ENCODE measurements at places on chromosomes 12 and 14.

DNA sequence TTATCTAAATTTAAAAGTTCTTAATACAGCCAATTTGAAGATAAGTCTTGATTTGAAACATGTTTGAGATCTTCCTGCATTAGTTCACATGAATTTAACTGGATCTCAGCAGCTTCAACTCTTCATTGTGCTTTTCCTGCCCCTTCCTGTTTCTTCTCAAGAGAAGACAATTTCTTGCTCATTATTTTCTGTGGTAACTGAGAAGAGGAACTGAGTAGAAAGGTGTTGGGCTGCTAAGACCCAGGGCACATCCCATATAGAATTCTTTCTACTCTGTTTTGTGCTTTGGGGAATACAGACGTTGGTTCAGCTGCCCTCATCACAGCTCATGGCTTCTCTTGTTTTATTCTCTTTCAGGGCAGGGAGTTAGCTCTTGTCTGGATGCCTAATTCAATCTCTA, 110.2 kb downstream of the SNAPC1 start:
- no peak for DNase-seq

DNA sequence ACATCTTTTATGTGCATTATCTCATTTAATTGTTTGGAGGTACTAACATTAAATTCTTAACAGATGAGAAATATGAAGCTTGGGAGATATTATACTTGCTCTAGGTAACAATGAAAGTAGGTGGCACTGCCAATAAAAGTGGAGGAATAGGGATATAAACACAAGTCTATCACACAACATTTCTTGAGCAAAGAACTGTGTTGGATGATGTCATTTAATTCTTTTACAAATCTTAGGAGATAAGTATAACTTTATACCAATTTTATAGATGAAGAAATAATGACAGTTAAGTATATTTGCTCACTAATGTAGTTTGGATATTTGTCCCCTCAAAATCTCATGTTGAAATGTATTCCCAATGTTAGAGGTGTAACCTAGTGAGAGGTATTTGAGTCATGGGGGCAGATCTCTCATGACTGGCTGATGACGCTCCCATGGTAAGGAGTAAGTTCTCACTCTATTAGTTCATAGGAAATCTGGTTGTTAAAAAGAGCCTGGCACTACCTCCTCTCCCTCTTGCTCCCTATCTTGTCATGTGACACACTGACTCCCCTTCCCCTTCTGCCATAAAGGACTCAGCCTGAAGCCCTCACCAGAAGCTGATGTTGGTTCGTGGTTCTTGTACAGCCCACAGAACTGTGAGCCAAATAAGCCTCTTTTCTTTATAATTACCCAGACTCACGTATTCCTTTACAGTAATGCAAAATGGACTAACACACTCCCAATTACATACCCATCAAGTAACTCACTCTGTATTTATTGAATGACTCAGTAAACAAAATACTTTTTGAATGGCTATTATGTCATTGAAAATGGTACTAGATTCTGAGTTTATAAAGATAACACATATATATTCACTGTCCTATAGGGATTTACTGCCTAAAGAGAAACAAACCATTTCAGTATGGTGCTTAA, 146.8 kb upstream of the KITLG start:
- DNase-seq = no peak

- DNase-seq = no peak
Measured at GRCh38 chr12:25449007-25449406, 104.1 kb downstream of the LMNTD1 start.

DNA sequence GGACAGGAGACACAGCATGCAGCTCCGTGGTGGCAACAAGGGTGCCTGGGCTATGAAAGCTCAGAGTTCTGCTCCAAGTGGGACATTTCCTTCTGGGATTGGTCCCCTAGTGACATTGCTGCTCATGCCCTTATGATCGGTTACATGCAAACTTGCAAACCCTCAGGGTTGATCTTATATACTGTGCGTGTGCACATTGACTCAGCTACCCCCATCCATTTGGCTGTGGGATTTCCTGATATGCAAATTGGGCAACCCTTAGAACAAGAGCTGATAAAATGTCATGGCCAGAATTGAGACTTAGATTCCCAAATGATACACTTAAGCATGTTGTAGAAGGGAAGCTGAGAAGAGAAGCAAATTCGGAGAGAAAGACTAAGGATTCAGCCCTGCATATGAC, 72.8 kb upstream of the BDKRB2 start:
- no peak for DNase-seq

GRCh38 chr12:82841487-82841904, 154.8 kb downstream of the TMTC2 start:
- no peak for DNase-seq

DNA sequence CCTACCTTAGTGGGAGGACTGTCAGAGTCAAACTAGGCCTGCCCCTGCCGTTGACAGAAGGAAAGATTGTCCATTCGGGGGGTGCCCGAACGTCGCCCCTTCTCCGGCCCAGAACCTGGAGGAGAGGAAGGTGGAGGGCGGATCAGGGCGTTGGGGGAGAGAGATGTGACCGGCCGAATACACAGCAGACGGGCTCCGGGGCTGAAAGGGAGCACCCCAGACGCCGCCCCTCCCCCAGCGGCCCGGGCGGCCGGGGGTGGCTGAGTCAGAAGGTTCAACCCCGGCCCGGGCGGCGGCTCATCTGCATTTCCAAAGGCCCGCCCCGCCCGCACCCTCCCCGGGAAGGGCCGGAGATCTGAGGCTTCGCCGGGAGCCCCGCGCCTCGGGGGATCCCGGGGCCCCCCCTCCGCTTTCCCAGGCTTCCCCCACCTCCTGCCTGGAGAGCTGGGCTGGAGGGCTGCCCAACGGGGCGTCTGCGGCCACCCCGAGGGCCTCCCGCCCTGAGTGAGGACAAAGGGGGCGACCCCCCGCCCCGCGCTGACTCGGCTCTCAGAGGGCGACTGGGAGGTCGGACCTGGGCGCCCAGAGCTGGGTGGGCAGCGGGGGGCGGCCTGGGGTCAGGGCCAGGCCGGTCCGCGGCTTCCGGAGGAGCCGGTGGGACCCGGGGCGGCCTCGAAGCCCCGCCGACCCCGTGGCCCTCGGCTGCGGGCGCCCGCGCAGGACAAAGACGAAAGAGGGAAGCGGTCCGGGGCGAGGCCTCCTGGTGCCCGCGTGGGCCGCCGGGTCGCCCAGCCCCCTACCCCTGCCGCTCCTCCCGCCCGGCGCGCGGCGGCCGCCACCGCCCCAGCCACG, 3.7 kb upstream of the SETD1B start:
- peak; percentile 94 for DNase-seq

GRCh38 chr14:23638414-23639047, 2.4 kb downstream of the DHRS2 start:
- no peak for DNase-seq

GRCh38 chr14:87349921-87350320, 643.1 kb downstream of the GALC start:
- no peak for DNase-seq

DNA sequence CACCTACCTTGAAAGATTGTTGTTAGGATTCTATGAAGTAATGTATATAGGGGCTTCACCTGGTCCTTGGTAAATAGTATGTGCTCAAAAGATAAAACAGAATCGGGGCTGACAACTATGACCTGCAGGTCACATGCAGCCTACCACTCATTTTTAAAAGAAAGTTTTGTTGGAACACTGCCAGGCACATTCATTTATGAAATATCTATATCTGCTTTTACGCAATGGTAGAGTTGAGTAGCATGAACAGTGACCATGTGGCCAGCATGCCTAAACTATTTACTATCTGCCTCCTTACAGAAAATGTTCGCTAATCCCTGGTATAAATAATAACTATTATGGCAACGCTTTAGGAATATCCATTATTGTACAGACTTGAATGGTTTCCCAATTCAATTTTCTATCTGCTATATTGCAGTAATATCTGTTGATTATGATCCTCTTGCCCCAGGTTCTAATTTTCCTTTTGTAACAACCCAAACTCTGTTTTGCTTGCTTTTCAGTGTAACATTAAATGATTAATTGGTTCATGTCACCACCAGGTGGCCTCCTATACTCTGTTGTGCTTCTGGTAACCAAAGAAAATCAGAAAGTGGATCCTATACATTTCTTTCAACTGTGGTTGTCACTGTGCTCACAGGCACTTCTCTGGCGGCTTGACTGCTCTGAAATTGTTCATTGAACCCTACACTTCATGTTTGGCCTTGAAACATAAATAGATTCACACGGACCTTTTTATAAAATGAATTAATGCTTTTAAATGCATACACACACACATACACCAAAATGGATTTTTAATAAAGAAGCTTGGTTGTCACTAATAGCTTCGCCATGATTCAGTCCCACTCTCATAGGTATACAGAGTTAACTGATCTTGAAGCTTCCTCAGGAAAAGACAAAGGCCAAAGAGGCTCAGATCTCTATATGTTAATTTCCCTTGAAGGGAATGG, 227.7 kb upstream of the NPAS3 start:
- peak; percentile 26 for DNase-seq

- no peak for DNase-seq
Measured at GRCh38 chr12:67991158-67991557, 1.9 kb downstream of the IFNG-AS1 start.

- no peak for DNase-seq
Measured at GRCh38 chr14:69586404-69586803, 11.7 kb upstream of the CCDC177 start.

GRCh38 chr14:73715707-73716106, 1.5 kb upstream of the PNMA1 start:
- DNase-seq = no peak

DNA sequence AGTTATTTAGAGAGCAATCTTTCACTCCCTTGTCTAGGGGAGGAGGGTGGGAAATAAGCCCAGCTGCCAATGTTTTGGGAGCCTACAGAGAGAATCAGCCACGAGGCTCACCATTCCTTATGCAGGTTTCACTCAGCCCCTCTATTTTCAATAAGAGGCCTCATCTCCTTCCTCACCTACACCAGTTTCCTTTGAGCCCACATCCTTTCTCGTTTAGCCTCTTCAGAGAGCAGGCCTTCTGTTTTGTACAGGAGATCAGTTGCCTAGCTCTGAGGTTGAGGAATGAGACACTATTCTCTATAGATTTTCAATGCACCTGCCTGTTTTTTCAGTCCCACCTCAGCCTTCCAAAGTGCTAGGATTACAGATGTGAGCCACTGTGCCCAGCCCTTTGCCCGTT, 17.9 kb downstream of the SNAPC1 start:
- DNase-seq = no peak

GRCh38 chr12:108270035-108270848, 68.9 kb downstream of the CMKLR1 start:
- no peak for DNase-seq

- no peak for DNase-seq
Measured at GRCh38 chr12:75842090-75842489, 189.5 kb downstream of the PHLDA1 start.

GRCh38 chr12:5191803-5192538, 148.3 kb downstream of the KCNA5 start:
- DNase-seq = no peak

- no peak for DNase-seq
Measured at GRCh38 chr12:122100568-122100967, 22.0 kb downstream of the MLXIP start.

GRCh38 chr14:23537351-23538049, 14.1 kb downstream of the ZFHX2 start:
- no peak for DNase-seq

DNA sequence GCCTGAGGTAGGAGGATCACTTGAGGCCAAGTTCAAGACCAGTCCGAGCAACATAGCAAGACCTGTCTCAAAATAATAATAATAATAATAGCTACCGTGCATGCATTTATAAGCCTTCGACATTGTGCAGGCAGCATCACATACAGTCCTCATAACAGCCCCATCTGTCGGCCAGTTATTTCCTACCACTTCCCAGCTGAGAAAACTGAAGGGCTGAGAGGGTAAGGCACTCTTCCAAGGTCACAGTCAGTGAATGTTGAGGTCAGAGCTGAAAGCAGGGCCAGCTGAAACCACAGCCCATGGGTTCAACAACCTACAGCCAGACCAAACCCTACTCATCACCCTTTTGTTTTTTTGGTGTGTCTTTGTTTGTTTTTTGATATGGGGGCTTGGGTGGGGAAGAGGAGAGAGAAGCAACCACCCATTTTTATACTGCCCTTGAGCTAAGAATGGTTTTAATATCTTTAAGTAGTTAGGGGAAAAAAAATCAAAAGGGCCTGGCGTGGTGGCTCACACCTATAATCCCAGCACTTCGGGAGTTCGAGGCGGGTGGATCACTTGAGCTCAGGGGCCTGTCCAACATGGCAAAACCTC, 16.8 kb upstream of the ITPK1 start:
- DNase-seq = peak; percentile 57

DNA sequence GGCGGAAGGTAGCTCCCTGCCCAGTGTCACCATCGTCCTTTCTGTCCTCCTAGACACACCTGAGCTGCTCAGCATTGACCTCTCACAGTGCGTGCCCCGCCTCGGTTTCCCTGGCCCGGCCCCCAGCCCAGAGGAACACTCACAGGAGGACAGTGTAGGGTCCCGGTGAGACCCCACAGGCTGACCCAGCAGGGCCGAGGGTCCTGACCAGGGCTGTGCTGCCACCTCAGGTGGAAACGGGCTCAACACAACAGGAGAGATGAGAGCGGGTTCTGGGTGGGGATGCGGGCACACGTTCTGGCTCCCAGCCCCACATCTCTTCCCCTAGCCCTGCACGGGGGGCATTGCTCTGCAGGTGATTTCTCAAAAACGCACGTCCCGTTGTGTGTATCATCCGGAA, 98.1 kb downstream of the PIWIL1 start:
- DNase-seq = no peak

DNA sequence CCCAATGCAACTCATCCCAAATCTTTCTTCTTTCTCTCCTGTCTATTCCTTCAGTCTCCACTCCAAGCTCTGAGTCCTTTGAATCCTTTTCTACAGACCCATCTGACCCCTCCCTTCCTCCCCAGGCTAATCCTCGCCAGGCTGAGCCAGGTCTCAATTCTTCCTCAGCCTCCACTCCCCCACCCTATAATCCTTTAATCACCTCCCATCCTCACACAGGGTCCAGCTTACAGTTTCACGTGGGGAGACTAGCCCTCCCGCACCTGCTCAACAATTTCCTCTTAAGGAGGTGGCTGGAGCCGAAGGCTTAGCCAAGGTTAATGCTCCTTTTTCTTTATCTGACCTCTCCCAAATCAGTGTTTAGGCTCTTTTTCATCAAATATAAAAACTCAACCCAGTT, 63.8 kb downstream of the MOK start:
- no peak for DNase-seq

GRCh38 chr14:54338696-54339317, 58.0 kb upstream of the CDKN3 start:
- DNase-seq = peak; percentile 18

- no peak for DNase-seq
Measured at GRCh38 chr12:41585784-41586183, 397.7 kb downstream of the PDZRN4 start.

- DNase-seq = no peak
Measured at GRCh38 chr12:119634743-119635142, 33.2 kb upstream of the PRKAB1 start.

DNA sequence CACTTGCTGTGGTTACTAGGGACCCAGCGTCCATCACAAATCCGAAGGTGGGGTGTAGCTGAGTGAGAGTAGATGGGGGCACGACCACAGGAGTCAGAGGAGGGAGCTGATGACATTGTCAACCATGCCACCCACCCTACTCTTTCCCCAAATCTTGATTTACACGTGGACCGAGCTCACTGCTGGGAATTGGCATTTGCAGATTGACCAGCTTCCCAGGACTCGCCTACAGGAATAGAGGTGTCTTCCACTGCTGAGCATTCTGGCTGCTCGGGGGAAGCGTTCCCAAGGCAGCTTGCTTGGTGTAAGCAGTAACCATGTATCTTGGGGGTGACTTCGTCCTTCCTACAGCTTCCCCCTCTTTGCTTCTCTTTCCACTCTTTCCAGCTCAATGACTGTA, 353 bp upstream of the PTPRR start:
- DNase-seq = no peak

- no peak for DNase-seq
Measured at GRCh38 chr14:92619671-92620456, 106.3 kb downstream of the RIN3 start.

All from A549 (cell line).